PC-3 (cell line): ENCODE measurements at places on chromosomes 2 and 18.

DNA sequence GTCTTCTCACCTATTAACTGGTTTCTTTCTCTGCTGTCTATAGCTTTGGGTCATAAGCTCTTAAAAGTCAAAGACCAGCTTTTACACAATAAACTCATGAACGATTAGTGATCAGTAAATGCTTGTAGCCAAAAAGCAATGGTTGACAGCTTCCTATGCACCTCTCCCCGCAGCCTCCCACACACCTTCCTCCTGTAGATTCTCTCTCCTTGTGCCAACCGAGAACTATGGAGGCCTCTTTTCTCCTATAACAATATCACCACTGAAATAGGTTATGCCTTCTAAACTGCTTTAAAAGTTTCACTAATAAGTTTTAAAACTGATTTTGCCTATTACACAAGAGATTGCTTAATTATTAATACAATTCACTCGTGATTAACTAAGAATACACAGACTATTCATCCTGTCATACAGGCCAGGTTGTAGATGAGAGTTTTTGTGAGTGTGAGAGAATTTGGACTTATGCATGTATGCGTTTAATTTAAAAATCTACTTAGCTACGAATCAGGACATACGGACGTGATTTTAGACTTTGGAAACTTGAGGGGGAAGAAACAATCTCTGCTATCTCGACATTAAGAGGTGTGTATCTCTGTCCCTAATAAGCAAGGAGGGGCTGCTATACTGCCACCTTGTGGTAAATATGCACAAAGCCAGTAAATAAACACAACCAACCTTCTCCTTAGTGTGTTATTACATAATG lies 229.1 kb upstream of the RBBP8 start:
- no peaks in the 10 kb centered on the region for H3K36me3 ChIP-seq
- peak; percentile 70 for DNase-seq
- no peaks in the 10 kb centered on the region for H3K27me3 ChIP-seq
- H3K4me3 ChIP-seq: no peak overlapping the region
- H3K4me1 ChIP-seq: peaks cover 7% of the 10 kb centered on the region

DNA sequence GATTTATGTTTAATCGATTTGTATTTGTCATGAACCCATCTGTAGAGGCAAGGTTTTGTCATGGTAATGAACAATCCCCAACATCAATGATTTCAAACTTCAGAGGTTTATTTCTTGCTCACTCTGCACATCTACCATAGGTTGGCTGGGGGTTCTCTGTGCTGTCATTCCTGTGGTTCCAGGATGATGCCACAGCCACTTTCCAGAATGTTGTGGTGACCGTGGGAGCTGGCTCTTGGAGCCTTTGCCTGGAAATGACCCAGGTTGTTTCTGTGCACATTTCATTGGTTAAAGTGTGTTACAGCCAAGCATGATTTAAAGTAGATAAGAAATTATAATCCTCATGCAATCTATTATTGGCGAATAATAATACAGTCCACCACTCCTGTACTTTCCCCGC lies 28.2 kb upstream of the EPAS1 start:
- DNase-seq: no peak
- H3K27me3 ChIP-seq: no peaks in the 10 kb centered on the region
- no peaks in the 10 kb centered on the region for H3K36me3 ChIP-seq
- no peak overlapping the region for H3K4me3 ChIP-seq
- no peak overlapping the region for H3K27ac ChIP-seq

GRCh38 chr2:206045251-206045650 lies 40.7 kb downstream of the INO80D start:
- no peak for DNase-seq
- H3K4me1 ChIP-seq: no peaks in the 10 kb centered on the region
- H3K27ac ChIP-seq: no peak overlapping the region
- no peaks in the 10 kb centered on the region for H3K27me3 ChIP-seq

GRCh38 chr2:135962366-135963123 lies 22.9 kb downstream of the DARS1 start:
- no peak overlapping the region for H3K27ac ChIP-seq
- DNase-seq: no peak
- no peaks in the 10 kb centered on the region for H3K27me3 ChIP-seq
- H3K4me1 ChIP-seq: no peaks in the 10 kb centered on the region

- H3K4me3 ChIP-seq: no peak overlapping the region
- H3K27ac ChIP-seq: peak overlapping the region; percentile 2; the same call in 1 of the 2 replicates
- H3K27me3 ChIP-seq: no peaks in the 10 kb centered on the region
- H3K36me3 ChIP-seq: no peaks in the 10 kb centered on the region
- peak; percentile 84 for DNase-seq
These were observed 47.4 kb downstream of the EXOC6B start for GRCh38 chr2:72778410-72778809.

DNA sequence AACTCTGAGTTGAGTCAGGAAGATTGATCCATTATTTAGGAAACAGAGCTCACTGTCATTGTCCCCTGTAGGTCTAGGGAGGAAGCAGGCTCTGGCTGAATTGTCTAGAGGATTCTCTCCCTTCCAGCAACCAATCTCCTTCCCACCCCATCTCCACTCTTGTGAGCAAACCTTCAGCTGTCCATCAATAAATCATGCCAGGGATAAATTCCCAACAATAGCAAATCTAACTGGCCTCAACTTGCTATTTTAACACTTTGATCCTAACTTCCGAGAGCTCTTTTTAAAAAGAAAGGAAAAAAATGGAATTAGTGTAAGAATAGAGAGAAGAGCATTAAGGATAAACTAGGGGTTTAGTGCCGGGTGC lies 53.5 kb downstream of the ATP8B1 start:
- no peaks in the 10 kb centered on the region for H3K27me3 ChIP-seq
- H3K27ac ChIP-seq: peak overlapping the region; percentile 52
- peaks cover 30% of the 10 kb centered on the region for H3K4me1 ChIP-seq
- H3K4me3 ChIP-seq: no peak overlapping the region

DNA sequence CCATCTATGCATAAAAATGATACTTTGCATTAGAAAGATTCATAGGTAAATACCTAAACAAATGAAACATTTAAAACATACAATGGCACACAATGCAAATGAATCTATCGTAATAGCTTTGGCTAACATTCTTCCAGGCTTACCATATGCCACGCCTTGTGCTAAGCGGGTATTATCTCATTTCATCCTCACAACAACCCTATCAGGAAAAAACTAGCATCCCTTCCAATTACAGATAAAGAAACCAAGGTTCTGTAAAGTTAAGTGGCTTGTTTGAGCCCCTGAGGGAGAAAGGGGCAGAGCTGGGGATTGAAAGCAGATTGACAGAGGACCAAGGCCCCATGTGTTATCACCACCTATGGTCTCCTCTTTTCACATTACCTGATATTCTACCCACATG lies 145.4 kb upstream of the ETAA1 start:
- DNase-seq: no peak
- H3K4me1 ChIP-seq: peaks cover 14% of the 10 kb centered on the region

- H3K4me1 ChIP-seq: no peaks in the 10 kb centered on the region
- peaks cover 29% of the 10 kb centered on the region for H3K27me3 ChIP-seq
- no peaks in the 10 kb centered on the region for H3K36me3 ChIP-seq
These were observed 17.3 kb downstream of the PROKR1 start for GRCh38 chr2:68660658-68661057.

- no peak overlapping the region for H3K27ac ChIP-seq
- no peak overlapping the region for H3K4me3 ChIP-seq
- H3K4me1 ChIP-seq: no peaks in the 10 kb centered on the region
- DNase-seq: no peak
These were observed 140.0 kb downstream of the BAZ2B start for GRCh38 chr2:159476329-159476728.

GRCh38 chr2:11310212-11310611 lies 34.2 kb downstream of the ROCK2 start:
- H3K4me3 ChIP-seq: no peak overlapping the region
- H3K27ac ChIP-seq: no peak overlapping the region
- H3K27me3 ChIP-seq: no peaks in the 10 kb centered on the region
- DNase-seq: no peak
- peaks cover 13% of the 10 kb centered on the region for H3K4me1 ChIP-seq

GRCh38 chr2:81650048-81650971 lies 1345.8 kb upstream of the LRRTM1 start:
- peak; percentile 91 for DNase-seq
- H3K27me3 ChIP-seq: no peaks in the 10 kb centered on the region
- no peak overlapping the region for H3K4me3 ChIP-seq
- peak overlapping the region; percentile 90 for H3K27ac ChIP-seq

GRCh38 chr2:425947-426346 lies 138.1 kb upstream of the ALKAL2 start:
- peaks cover 22% of the 10 kb centered on the region for H3K4me1 ChIP-seq
- peak overlapping the region; percentile 85 for H3K27ac ChIP-seq
- H3K4me3 ChIP-seq: no peak overlapping the region
- H3K36me3 ChIP-seq: no peaks in the 10 kb centered on the region

DNA sequence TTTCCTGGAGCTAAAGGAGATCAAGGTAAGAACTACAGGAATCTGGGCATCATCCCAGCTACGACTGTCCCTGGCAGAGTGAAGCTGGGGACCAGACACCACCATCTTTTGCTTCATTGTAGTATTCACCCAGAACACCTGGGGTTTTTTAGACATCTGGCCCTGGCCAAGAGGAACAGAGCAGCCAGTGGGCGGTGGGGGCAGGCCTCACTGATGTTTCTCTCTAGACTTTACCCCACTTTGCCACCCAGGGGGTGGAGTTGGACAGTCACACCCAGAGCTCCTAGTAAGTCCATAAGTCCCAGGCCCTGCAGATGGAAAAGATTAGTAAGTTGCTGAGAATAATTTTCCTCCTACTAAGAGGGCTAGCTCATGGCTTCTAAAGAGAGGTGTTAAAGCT lies 39.6 kb downstream of the MARCO start:
- H3K27ac ChIP-seq: no peak overlapping the region
- peaks cover 31% of the 10 kb centered on the region; the same call in 1 of the 2 replicates for H3K27me3 ChIP-seq
- no peak for DNase-seq
- no peak overlapping the region for H3K4me3 ChIP-seq

- H3K4me1 ChIP-seq: no peaks in the 10 kb centered on the region
- H3K36me3 ChIP-seq: no peaks in the 10 kb centered on the region
- no peak overlapping the region for H3K4me3 ChIP-seq
- no peak for DNase-seq
- no peak overlapping the region for H3K27ac ChIP-seq
These were observed 39.6 kb downstream of the FAM171B start for GRCh38 chr2:186733414-186733813.

GRCh38 chr2:39150102-39150562 lies 29.3 kb upstream of the SOS1 start:
- H3K4me1 ChIP-seq: peaks cover 7% of the 10 kb centered on the region
- H3K27ac ChIP-seq: no peak overlapping the region
- no peaks in the 10 kb centered on the region for H3K27me3 ChIP-seq
- no peak for DNase-seq

GRCh38 chr2:129752176-129752575 lies 227.3 kb upstream of the RAB6C start:
- no peak overlapping the region for H3K4me3 ChIP-seq
- no peaks in the 10 kb centered on the region for H3K4me1 ChIP-seq
- H3K27me3 ChIP-seq: peaks cover 23% of the 10 kb centered on the region
- H3K36me3 ChIP-seq: no peaks in the 10 kb centered on the region
- no peak for DNase-seq
- no peak overlapping the region for H3K27ac ChIP-seq

- no peak overlapping the region for H3K4me3 ChIP-seq
- no peaks in the 10 kb centered on the region for H3K27me3 ChIP-seq
- no peaks in the 10 kb centered on the region for H3K4me1 ChIP-seq
- H3K36me3 ChIP-seq: no peaks in the 10 kb centered on the region
These were observed 247.5 kb downstream of the KCNJ3 start for GRCh38 chr2:154945984-154946383.
